ENCODE measurements at places on chromosomes 16 and 17.

GRCh38 chr17:42198897-42199296, 4.6 kb upstream of the GHDC start:
- no peak for DNase-seq

DNA sequence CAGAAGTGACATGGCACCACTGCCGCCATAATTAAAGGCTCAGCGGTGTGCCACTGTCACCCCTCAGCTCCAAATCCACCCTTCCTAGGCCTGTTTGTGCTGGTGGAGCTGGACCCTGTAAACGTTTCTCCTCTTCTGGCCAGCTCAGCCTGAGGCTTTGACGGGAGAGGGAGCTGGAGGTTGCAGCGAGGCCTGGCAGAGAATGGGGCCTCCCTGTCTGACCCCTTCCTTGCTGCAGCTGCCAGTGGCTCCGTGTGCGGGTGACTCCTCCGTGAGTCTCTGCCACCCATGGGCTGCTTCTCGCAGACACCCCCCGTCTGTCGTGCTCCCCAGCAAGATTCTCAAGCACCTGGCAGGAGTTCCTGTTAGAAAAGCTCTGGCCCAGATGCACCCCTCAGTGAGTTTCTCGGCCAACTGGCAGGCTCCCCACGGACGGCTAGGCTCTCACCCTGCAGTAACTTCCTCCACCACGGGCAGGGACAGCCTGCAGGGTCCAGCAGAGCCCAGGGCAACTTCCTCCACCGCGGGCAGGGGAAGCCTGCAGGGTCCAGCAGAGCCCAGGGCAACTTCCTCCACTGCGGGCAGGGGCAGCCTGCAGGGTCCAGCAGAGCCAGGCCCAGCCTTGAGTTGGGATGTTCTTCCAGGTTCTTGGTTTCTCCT, 4.7 kb upstream of the CHMP6 start:
- no peak for DNase-seq

DNA sequence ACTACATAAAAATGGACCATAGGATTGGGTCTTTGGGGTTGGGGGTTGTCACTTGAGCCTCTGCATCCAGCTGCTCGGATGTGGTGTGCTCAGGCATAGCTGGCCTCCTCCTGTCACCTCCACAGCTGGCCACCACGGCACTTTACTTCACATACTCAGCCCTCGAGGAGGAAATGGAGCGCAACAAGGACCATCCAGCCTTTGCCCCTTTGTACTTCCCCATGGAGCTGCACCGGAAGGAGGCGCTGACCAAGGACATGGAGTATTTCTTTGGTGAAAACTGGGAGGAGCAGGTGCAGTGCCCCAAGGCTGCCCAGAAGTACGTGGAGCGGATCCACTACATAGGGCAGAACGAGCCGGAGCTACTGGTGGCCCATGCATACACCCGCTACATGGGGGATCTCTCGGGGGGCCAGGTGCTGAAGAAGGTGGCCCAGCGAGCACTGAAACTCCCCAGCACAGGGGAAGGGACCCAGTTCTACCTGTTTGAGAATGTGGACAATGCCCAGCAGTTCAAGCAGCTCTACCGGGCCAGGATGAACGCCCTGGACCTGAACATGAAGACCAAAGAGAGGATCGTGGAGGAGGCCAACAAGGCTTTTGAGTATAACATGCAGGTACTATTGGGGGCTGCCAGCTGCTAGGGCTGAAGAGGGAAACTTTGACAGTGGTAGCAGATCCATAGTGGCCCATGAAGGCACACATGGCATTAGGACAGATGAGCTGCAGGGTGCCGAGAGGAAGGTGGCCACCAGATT, 30.8 kb downstream of the CDIP1 start:
- DNase-seq = no peak

GRCh38 chr16:48136547-48137360, 19.0 kb downstream of the ABCC12 start:
- DNase-seq = no peak

- DNase-seq = no peak
Observed at GRCh38 chr16:2151188-2152091, 3.0 kb downstream of the RAB26 start.

Data from psoas muscle (tissue), 8 donors.